ENCODE measurements at places on chromosomes 1 and 21.

GRCh38 chr1:246947255-246947654, 15.5 kb upstream of the AHCTF1 start:
- no peak for DNase-seq

GRCh38 chr1:2480236-2480985, 4.3 kb downstream of the PLCH2 start:
- no peak for DNase-seq

- no peak for DNase-seq
These were observed 182.9 kb downstream of the NTNG1 start for GRCh38 chr1:107323784-107324183.

DNA sequence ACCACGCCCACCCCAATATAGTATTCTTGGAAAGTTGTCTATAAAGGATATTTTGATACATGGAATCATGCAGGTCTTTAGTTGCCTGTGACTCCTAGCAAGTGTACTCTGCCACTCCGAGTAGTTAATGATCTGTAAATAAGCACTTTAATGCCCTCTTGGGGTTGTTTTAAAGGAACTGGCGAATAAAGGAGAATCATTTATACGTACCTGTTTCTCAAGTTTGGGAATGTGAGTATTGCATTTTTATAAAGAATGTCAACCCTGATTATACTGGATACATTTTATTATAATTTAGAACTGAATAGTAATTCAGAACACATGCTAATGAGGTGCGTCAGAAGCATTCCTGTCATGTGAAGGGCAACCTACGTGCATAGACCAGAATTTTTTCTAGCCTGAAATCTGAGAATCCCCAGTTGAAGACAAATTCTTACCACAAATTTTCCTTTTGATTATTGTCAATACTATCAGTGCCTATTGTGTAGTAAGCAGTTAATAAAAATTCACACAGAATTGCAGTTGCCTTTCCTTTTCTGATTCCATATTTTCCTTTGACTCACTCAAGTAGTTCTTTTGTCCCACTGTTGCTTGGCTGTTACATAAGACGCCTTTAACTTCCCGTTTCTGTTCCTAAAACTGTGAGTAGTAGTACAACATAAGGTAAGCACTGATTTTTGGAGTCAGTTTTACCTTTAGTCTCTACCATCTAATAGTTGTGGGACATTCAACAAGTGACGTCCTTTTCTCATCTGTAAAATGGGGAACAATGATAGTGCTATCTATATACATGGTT, 5.1 kb downstream of the AHCYL1 start:
- DNase-seq = no peak

DNA sequence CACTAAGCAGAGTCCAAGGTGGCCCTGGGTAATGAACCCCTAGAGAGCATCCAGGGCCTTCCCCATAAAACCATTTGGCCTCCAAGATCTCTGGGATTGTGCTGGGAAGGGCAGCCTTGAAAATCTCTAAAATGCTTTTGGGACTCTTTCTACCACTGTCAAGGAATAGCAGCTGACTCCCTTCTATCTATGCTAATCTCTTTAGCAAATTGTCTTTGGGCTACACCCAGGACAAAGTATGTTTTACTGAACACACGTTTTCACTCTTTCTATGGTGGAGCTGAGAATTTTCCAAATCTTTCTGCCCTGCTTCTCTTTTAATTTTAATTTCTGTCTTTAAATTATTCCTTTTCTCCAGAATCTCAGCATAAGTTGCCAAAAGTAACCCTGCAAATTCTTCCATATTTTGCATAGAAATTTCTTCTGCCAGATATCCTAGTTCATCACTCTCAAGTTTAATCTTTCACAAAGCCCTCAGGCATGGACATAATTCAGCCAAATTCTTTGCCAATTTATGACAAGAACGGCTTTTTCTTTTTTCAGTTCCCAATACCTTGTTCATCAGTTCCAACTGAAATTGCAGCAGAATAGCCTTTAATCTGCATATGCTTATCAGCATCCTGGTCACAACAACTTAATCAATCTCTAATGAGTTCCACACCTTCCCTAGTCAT, 687.0 kb upstream of the ADGRL4 start:
- DNase-seq = no peak

- no peak for DNase-seq
These were observed 2.4 kb upstream of the PTPRC start for GRCh38 chr1:198636391-198636790.

GRCh38 chr1:62722796-62723195, 34.6 kb upstream of the DOCK7 start:
- DNase-seq = no peak

DNA sequence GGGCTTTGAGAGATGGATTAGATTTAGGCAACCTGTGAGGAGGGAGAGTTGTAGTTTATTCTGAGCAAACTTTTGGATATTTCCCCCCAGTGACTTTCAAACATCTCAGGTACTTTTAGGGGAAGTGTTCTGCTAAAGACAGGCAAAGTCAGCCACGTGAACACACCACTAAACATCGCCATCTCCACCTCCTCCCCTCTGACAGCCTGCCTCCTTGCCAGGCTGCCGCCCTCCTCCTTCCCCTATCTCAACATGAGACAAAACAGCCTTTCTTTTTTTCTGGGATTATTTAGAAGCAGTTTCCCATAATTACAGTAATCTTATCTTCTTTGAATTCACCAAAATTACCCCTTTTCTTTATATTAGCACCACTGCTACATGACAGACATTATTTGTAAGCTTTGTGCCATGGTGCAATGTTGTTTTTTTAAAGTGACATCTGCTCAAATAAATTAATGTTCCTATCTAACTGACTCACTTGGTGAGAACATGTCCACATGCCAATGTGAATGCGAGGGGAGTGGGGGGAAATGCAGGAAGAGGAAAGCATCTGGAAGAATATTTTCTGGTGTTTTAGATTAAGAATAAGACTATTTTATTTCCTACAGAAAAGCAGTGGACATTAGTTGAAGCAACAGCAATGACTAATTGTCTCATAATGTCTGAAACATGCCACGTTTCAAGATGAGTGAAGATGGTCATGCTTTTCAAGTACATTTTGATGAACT, 147.8 kb upstream of the ATP1B1 start:
- DNase-seq = no peak

- no peak for DNase-seq
These were observed 25.2 kb downstream of the CCN1 start for GRCh38 chr1:85605484-85606413.

DNA sequence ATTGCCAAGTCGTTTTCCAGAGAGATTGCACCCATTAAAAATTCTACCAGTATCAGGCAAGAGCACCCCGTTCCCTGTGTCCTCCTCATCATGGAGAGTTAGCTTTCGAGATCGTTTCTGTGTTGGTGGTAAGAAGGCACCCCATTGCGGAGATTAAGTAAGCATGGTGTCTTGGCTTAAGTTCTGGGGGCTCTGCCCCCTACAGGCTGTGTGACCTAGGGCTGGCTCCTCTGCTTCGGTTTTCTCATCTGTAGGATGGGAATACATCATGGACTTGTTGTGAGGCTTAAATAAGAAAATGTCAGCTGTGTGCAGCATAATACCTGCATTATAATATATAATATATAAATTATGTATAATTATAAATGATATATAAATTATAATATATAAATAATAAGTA, 36.8 kb upstream of the TENT5C start:
- no peak for DNase-seq

DNA sequence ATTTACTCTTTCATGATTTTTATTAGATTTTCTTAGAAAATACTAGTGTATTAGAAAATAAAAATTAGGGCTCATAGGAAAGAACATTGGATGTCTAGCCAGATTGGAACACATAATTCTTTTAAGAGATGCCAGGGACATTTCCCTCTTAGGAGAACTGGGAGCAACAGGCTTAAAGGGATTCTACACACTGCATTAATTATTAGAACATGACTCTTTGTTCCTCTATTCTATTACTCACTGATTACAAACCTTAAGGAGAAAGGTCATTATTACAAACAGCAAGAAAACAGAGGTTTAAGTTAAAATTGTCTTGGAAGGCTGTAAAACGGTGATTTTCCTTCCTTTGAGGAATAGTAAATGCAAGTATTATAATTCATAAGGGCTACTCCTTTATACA, 32.9 kb upstream of the VAV3 start:
- DNase-seq = no peak

DNA sequence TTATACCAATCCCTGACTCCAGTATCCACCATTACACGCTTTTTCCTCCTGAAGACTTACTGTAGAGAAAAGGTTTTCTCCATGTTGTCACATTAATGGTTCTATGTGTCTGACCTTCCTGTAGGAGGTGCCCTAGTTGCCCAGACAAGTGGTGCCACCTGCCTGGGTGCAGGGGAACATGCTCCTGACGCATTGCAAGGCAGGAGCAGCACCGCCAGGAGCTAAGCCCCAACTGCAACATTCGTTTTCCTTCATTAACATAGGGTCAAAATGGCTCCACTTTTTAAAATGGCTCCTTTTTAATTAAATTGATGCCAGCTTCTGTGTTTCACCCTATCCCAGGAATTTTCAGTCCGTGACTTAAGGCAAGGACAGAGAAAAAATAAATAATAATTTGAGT, 220.1 kb upstream of the SAMSN1 start:
- DNase-seq = no peak

GRCh38 chr1:19322481-19322880, 10.4 kb downstream of the SLC66A1 start:
- DNase-seq = no peak

- no peak for DNase-seq
These were observed 158.5 kb downstream of the TSEN15 start for GRCh38 chr1:184210031-184210430.

DNA sequence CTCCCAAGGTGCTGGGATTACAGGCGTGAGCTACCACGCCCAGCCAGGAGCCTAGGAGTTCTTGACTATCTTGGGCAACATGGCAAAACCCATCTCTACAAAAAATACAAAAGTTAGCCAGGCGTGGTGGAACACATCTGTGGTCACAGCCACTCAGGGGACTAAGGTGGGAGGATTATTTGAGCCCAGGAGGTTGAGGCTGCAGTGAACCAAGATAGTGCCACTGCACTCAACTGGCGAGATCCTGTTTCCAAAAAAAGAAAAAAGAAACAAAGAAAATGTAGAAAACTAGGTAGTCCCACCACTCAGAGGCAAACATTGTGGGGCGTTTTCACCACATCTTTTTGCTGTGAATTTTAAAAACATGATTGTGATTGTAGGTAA, 141.3 kb downstream of the ZZZ3 start:
- no peak for DNase-seq

DNA sequence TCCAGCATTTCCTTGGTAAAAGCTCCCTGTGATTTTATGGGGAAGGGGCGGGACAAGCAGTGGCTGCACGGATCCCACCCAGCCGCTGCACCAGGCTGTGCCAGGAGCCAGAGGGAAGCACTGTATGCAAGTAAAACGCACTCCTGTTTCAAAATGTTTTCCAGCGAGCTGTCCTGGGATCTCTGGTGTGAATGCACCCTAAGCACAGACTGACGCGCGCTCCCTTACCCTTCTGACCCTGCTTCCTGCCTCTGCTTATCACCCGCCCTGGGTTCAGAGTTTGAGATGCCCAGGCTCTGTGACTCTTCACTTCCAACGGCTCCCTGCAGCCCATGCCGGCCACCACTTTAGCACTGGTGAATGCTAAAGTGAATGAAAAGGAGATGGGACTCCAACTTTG, 131.2 kb downstream of the RHOU start:
- DNase-seq = no peak

DNA sequence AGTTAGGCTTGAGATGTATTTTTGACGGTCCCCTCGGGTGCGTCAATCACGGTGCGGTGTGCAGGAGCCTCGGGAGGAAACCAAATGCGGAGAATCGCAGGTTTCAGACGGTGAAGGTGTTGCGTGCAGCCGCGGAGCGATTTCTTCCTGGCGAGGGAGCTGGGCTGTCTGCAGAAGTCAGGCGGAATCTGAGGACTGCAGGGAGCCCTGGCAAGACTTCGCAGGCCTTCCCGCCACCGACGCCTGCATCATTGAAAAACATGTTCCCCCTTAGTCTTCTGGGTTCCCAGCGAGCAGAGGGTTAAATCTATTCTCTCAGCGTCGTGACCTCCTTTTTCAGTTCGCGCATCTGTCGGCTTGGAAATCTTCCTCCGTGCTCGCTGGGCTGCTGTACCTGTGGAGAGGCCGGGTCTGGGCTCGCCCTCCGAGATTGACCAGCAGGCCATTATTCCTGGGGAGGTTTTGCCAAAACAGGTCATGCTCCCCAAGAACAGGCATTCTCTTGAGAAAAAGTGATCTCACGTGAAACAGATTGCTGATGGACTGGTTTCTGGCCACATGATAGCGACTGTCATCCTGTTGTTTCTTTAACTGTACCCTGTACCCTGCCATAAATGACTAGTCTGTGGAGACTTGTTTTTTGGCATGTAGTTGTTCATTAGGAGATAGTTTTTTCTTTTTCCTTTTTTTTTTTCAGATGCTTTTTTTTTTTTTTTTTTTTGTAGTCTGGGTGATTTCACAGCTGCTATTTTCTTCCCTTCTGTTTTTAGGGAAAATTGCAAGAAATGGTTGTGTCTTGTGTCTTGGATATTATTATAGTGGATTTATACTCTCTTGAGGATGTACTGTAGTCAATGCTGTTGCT, 894 bp downstream of the EPB41 start:
- DNase-seq = peak; percentile 55

DNA sequence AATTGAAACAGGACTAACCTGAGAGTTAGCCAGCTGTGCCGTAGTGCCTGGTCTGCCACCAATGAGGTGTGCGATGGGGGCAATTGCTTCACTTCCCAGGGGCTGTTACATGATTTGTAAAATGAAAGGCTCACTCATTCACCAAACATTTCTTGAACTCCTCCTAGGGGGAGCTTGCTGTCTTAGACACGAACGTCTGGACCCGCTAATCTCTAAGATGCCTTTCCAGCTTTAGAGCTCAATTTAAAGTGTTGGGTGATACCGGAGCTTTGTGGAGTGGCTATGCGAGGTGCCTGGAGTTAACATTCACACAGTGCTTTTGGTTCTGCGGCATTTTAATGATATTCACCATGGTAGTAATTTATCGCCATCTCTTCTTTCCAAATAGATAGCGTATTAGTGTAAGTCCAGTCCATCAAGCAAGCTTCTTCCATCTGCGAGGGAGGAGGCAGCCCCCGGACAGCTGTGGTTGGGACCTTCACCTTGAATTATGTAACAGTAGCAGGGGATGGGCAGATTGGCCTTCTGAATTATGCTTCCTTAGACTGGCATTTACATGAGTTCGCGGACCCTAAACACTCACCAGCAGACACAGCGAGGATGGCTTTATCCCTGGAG, 179.9 kb downstream of the ADSS2 start:
- DNase-seq = no peak

GRCh38 chr1:47189844-47190508, at the start of gene PDZK1IP1:
TSS of gene PDZK1IP1 (minus strand) at chr1:47190036. CDS start at chr1:47189932, 104 bp downstream.
- no peak for DNase-seq

DNA sequence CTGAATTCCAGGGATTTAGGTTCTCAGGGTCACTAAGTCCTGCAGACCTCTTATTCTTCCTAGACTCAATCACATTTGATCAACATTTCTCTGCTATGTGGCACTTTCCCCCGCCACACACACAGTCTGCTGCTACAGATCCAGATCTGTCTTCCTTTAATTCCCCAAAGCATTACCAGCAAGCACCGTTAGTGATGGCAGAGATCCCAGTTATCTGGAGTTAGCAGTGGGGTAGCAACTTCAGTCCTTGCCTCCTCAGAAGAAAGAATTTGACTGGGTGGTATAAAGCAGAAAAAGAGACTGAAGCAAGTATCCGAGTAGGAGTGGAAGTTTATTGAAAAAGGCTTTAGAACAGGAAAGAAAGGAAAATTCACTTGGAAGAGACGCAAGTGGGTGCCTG, 100.4 kb upstream of the ETV3 start:
- no peak for DNase-seq

Measured in central memory CD4-positive, alpha-beta T cell (primary cell).